DMS79 (cell line): ENCODE measurements at places on chromosomes 4 and X.

GRCh38 chr4:16692961-16693506 is 205.4 kb downstream of the LDB2 start:
- no peak for DNase-seq

DNA sequence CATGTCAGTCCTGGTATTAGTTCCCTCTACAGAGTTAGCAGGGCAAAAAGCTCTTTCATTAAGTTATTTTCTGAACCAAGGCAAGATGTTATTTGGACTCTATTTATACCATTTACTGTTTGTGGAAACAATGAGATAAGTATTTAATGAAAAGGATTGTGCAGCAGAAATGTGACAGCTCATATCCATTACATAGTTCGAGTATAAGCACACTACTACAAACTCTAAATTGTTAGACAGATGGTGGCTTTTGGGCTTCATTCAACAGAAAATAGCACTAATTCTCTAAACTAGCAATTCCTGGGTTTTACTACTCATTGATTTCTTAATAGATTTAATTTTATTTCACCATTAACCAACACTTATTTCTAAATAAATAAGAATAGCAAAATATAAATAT is 95.2 kb upstream of the ANK2 start:
- DNase-seq = no peak

DNA sequence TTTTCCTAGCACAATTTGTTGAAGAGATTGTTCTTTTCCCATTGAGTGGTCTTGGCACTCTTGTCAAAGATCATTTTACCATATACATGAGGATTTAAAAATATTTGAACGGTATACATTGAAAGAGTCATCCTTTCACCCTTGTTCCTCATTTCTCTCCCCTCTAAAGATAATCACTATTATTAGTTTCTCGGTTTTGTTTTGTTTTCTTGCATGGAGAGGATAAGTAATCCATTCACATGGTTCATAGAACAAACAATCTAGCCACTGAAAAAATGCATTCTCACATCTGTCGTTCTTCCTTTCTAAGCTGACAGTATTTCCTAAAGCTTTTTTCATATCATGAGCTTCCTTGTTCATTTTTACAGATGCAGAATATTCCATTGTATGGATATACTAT is 39.2 kb upstream of the MSMO1 start:
- DNase-seq = no peak

DNA sequence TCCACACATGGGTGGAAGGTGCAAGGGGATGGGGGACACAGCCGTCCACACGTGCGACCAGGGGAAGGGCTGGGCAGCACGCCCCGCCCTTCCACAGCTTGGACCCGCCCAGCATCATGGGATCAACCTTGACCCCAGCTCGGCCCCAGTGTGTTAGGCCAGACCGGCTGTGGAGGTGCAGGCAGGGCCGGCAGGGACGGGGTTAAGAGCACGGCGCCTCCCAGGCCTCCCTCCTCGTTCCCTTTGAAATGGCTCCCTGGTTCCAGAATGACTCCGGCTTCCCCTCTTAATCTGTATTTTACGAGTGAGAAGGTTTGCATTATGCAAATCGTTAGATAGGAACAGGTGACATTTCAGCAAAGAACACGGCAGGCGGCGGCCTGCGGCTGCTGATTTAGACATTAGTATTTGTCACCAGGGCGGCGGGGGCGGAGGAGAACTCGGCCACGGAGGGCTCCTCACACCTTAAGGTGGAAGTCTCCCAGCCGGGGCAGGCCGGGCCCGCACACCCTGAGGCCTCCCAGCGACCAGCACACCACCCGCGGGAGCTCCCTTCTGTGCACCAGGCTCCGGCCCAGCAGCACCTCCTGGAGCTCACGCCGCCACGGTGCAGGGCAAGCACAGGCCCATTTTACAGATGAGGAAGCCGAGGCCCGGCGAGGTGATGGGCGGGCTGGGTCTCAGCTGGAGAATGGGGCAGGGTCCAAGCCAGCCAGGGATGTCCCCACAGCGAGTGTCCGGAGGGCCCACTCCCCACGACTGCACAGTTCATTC is 116.1 kb downstream of the FAM53A start:
- DNase-seq = no peak

- no peak for DNase-seq
These were observed 83.7 kb upstream of the FAM9C start for GRCh38 chrX:13128104-13128503.
